Stomach (tissue), 19 donors: ENCODE measurements at places on chromosomes 16 and 17. TPM values are rescaled to one million over a fixed set of nuclear protein-coding genes. Genes with fewer than 3 reads are reported as not detected.

DNA sequence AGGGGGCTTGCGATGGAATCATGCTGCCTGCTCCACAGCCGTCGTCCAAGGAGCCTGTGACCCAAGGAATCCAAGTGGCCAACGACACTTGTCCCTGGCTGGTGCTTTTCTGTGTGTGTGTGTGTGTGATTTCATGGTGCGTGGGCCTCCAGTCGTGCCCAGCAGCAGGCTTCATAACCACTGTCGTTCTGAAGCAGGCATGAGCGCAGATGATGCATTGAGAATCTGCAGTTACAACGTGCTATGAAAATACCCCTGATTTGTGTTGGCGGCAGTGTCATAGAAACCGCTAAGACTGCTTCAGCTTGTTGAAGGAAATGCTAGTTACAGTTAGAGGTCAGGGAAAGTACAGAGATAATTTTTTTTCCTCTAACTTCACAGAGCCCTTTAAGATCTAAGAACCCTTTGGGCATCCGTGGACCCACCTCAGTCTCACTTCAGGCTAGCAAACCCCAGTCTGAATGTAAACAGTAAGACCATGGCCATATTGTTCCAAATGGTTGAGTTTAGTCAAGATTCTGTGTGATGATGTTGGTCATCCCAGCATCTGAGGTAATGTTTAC is 15.6 kb downstream of the C16orf90 start:
- no peak for DNase-seq

The SENP3 gene
- 43.2 TPM for total RNA-seq

The TMEM88 gene
- 1.8 TPM for total RNA-seq

DNA sequence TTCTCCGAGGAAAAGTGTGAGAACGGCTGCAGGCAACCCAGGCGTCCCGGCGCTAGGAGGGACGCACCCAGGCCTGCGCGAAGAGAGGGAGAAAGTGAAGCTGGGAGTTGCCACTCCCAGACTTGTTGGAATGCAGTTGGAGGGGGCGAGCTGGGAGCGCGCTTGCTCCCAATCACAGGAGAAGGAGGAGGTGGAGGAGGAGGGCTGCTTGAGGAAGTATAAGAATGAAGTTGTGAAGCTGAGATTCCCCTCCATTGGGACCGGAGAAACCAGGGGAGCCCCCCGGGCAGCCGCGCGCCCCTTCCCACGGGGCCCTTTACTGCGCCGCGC is at the start of gene ERBB2:
Gene ERBB2, plus strand, starts transcription at position 247 of the 330 bp plus-strand sequence. CDS start 175 bp downstream, outside the sequence.
- peak; percentile 80 for DNase-seq

DNA sequence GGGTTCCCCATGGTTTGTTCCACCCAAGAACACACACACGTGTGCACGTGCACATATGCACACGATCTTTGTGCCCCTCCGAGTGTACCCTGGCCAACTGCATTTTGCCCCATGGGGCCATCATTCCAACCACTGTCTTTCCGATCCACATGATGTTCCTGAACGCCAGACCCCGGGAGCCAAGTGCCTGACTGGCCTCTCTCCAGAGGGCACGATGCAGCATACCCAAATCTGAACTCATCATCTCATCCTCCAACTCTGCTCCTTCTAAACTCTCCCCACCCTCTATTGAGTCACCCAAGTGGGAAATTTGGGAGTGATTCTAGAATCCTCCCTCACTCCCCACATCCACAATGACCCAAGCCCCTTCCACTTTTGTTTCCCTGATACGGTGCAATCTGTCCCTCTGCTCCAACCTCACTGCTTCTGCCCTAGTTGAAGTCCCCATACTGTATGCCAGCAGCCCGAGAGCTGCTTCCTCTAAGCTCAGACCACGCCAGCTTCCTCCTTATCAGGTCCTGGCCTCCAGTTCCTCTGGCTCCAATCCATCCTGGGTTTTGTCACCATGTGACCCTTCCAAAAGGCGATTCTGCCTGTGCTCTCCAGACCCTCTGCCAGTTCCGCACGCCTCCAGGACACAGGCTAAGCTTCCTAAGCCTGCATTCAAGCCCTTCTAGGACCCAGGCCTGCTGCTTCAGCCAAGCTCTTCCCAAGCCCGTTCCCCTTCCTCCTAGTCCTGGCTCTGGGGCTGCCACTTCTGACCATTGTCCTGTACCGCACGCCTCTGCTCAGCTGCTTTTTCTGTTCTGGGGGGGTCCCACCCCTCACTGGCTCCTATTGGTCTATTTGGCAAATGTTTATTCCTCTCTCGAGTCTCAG is 10.1 kb upstream of the TMEM208 start:
- no peak for DNase-seq

- DNase-seq: no peak
These were observed 944.0 kb downstream of the KCNJ2 start for GRCh38 chr17:71113347-71113746.

The CIBAR2 gene
- total RNA-seq: not detected

DNA sequence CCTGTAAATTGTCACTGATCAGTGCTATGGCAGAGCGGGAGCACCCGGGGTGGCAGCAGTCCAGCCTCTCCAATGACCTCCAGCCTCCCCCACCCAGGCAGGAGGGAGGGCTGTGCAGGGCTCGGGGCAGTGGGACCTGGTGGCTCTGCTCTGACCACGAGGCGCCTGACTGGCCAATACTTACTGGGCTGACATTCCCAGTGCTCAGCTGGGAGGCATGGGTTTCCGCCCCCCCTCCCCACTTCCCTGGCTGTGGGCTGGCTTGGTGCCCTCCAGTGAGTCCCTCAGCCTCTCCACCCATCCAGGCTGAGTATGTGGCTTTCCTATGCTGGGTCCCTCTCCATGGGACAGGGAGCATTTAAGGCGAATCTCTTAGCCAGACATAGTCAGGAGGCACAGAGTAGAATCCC is 2.7 kb downstream of the SOCS3 start:
- no peak for DNase-seq

GRCh38 chr16:85916141-85916890 is 17.4 kb downstream of the IRF8 start:
- peak; percentile 92 for DNase-seq

- DNase-seq: no peak
These were observed 54.4 kb downstream of the PITPNC1 start for GRCh38 chr17:67431249-67432015.

DNA sequence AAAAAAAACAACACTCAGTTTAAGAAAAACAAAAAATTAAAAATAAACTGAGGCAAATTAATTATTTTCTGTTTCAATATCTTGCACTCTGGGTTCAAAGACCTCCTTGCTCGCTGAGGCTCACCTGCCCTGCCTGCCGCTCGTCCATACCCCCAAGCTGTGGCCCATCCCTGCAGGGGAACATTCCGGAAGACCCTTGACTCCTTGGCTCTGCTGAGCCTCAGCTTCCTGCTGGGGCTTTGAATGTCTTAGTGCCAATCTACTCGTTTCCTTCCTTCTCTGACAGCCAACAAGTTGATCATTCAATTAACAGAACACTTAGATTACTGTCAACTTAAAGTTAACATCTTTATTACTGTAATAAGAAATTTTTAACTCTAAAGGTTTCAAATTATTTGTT is 24.3 kb downstream of the G6PC1 start:
- no peak for DNase-seq

- no peak for DNase-seq
These were observed 154.8 kb upstream of the HSBP1 start for GRCh38 chr16:83652943-83653342.

- peak; percentile 93 for DNase-seq
These were observed at the start of gene TEX2 for GRCh38 chr17:64263000-64263766. Gene TEX2 (minus strand): TSS chr17:64263260. CDS start chr17:64214217, 49,043 bp downstream.

The HS3ST3B1 gene
- total RNA-seq: 3.6 TPM

GRCh38 chr17:77178563-77178962 is 37.8 kb downstream of the SEC14L1 start:
- DNase-seq: no peak

The EME1 gene
- 4.0 TPM for total RNA-seq

GRCh38 chr17:55072898-55073297 is 104.3 kb downstream of the STXBP4 start:
- DNase-seq: peak; percentile 18

The PSMB3 gene
- 118 TPM for total RNA-seq

The CDRT15L2 gene
- total RNA-seq: not detected

DNA sequence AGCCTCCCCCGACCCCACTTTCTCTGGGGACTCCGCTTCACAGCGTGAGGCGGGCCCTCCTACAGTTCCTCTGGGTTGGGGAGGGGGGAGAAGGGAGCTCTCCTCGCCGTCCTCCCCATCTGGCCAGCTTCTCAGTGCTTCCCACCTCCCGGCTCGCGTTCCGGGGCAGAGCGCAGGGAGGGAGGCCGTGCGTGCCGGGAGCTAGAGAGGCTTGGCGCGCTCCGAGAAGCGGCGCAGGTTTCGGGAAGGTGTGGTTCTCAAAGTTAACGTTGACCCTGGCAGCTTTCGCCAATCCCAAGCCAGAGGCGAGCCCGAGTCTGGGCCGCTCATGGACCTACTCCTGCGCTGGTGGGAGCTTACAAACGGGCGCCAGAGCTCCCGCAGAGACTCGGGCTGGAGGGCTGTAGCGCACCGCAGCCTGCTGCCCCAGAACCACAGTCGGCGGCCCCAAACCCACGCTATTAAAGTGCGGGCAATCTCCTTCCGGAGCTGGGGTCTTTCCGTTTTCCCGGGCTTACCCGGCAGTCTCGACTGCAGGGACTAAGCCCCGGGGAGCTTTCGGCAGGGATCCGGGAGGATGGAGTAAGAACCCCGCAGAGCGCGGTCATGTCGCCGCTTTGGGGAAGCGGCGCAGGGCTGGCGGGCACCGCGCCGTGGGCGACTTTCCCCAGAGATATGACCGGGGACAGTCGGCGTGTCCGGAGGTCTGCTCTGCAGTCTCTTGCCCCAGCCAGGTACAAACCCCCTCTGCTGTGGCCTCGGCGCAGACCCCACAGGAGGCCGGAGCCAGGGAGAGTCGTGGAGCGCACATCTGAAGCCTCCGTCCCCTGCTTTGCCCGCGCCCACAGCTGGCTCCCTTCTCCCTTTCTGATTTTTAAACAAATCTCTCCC is 787 bp downstream of the CDH11 start:
- DNase-seq: no peak

DNA sequence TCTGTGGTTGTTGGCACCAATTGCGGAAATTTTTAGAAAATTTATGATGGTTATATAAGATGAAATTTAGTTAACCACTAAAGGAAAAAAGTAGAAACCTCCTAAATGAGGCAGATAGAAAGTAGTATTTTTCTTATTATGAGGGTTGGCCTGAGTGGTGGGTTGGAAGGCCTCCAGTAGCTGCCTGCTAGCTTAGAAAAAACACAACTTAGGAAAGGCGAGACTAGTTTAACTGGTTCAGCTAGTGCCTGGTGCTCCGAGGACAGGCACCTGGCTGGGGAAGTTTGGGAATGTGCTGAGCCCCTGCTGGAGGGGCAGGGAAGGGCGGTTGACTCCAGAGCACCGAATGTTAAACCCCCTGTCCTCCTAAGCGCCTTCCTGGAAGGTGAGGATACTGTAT is 19.9 kb downstream of the LDHD start:
- DNase-seq: peak; percentile 89

DNA sequence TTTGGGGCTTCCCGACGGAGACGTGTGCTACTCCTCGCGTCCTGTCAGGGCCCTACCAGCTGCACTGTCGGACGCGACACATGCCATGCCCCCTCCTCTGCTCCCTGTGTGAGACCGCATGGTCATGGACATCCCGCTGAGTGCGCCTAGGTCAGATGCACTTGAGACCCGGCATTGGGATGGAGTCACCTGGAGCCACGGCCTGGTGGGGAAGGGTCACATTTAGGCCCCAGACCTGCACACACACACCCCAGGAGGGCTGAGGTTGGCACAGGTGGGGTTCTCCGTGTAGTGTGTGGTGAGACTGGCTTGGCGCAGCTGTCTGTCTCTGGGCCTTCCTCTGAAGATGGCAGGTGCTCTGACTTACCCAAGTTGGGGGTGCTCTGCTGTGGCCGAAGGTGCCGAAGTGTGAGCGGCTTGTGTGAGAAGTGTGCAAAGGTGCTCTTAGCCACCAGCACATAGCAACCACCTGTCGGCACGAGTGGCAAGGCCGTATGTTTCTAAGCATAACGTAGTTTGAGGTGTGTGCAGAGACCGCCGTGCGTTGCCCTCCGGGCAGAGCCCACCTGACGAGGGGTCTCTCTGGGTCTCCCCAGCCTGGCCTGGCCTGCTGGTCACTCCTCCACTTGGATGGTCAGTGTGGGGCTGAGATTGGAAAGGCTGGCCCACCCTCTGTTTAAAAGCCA is 108.6 kb downstream of the BANP start:
- no peak for DNase-seq

DNA sequence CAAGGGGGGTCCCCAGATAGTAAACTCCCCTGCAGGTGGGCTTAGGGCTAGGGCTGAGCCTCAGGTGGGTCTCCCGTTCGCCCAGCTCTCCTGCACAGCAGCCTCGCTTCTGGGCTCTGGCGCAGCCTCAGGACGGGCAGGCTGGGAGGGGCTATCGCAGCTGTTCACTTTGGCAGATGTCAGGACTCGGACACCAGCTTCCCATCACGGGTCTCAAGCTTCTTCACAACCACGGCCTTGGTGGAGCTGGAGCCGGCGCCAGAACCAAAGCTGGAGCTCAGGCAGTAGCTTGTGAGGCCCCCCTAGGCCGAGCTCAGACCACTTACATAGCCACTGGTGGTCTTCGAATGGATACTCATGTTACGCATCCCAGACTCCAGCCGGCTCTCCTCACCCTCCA is 26.0 kb downstream of the CLEC3A start:
- no peak for DNase-seq

GRCh38 chr17:15103785-15104184 is 161.3 kb downstream of the PMP22 start:
- DNase-seq: no peak

- no peak for DNase-seq
These were observed 116.8 kb upstream of the CREBBP start for GRCh38 chr16:3997231-3997841.

The CHP2 gene
- total RNA-seq: not detected

GRCh38 chr17:61663310-61663709 is 72.3 kb upstream of the NACA2 start:
- no peak for DNase-seq

The TPSAB1 gene
- 172 TPM for total RNA-seq

GRCh38 chr16:89548344-89549006 is 12.0 kb upstream of the RPL13 start:
- no peak for DNase-seq

The CEP112 gene
- total RNA-seq: 108 TPM

The MYH1 gene
- total RNA-seq: not detected

The CSHL1 gene
- not detected for total RNA-seq

GRCh38 chr17:49364119-49364518 is 2.1 kb upstream of the ZNF652 start:
- no peak for DNase-seq

The ELMO3 gene
- total RNA-seq: 133 TPM

The TBKBP1 gene
- 6.7 TPM for total RNA-seq

DNA sequence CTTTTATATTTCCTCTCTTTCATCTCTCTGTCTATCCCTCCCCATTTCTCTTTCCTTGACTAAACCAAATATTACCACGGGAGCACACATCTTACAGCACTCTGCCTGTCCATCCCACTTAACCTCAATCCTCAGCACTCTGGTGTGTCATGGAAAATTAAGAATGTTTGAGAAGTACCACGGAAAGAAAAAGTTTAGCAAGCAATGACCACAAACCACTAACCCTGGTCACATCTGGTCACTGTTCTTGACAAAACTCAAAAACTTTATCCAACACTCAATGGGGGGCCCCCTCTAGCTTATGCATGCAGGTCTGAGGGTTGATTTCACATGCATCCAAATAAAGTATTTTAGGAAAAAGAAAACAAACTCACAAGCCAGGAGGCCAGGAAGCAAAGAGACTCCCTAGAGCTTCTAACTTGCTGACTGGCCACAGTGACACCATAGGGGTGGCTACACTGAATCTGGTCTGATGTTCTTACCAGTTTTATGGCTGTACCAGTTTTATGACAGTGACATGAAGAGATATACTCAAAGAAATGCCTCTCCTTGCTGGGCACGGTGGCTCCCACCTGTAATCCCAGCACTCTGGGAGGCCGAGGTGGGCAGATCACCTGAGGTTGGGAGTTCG is 229.2 kb downstream of the STX8 start:
- DNase-seq: no peak

GRCh38 chr17:60091109-60091508 is 12.4 kb upstream of the HEATR6 start:
- no peak for DNase-seq
